ENCODE measurements at places on chromosomes 6 and 20.

DNA sequence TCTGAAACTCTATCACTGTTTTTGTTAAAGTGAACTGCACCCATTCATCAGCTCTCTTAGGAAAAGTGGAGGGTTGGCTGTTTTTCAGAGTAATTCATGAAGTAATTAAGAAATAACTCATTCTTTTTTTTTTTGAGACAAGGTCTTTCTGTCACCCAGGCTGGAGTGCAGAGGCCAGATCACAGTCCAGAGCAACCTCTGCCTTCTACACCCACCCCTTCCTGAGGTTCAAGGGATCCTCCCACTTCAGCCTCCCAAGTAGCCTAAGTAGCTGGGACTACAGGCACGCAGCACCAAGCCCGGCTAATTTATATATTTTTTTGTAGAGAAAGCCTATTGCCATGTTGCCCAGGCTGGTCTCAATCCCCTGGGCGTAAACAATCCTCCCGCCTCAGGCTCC is 2.6 kb downstream of the ZNFX1 start:
- DNase-seq: no peak

DNA sequence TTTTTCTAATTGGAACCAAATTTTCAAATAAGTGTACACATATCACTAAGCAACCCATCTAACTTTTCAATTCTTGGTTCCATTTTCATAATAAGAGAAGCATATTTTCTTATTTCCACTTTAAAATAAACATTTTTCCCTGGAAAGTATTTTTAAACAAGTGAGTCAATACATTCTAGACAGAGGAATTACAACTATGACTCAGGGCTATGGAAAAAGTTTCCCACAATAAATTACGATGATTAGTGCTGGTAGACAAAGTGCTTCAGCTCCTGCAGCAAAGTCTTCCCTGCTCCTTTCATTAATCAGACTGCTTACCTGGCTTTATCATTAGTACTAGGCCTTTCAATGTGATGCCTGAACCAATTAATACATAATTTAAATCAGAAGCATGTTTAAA is 322.5 kb downstream of the HACE1 start:
- peak; percentile 33 for DNase-seq

DNA sequence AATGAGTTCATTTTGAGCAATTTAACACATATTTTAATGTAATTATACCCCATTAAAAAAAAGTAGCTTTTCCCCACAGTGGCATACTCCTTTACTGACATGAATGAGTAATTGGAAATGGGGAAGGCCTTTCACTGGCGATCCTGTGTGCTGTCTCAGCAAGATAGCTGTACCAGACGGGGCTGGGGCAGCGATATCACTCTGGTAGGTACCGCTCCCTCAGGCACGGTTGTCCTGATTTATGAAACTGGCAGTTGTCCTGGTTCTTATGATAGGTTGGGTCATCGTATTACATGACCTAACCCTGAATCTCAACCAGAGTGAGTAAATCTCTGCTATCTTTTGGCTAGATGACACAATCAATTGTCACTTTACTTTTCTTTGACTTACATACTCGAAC is 355.0 kb upstream of the MAP3K7 start:
- DNase-seq: no peak

- DNase-seq: peak; percentile 7
Measured at GRCh38 chr6:34027445-34027936, 118.4 kb downstream of the GRM4 start.

- DNase-seq: peak; percentile 47
Measured at GRCh38 chr6:78538002-78538401, 329.3 kb upstream of the IRAK1BP1 start.

- peak; percentile 81 for DNase-seq
Measured at GRCh38 chr6:106199998-106200397, 113.9 kb downstream of the PRDM1 start.

GRCh38 chr6:20028143-20028542 is 184.1 kb downstream of the MBOAT1 start:
- no peak for DNase-seq

- DNase-seq: no peak
Measured at GRCh38 chr20:32485770-32486478, 99.2 kb downstream of the NOL4L start.

DNA sequence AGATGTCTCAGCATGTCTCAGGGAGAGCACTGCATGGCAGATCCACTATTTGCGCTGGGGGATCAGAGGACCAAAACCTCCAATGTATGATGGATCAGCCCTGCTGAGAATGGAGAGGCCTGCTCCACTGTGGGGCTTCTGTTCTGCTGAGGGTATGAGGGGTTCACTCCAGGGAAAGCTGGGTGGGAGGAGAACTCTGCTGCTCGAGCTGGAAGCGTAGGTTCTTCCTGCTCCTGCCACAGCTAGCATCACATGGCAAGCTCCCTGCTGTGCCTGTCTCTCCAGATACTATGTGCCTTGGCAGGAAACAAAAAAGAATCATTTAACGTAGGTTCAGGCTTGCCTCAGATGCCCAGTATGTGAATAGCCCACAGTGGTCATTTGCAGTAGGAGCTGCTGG is 105.8 kb downstream of the EPM2A start:
- DNase-seq: no peak

DNA sequence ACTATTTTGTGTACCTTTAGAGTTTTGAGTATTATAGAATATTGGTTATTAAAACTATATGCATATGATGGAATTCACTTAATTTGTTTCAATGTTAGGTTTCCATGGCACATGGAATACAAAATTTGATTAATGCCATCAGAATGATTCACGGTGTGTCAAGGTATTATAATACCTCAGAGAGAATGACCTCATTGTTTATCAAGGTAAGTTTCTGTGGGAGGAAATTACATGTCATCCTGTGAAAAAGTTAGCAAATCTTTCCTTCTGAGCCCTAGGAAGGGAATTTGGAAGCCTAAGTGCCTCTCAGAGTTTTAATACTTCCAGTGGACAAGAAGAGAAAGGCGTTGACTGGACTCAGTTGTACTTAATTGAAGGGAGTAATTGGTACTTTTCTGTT is 40.8 kb downstream of the DNAH8 start:
- no peak for DNase-seq

GRCh38 chr20:42150230-42150629 is 532.1 kb upstream of the CHD6 start:
- no peak for DNase-seq

- peak; percentile 81 for DNase-seq
Measured at GRCh38 chr20:50957798-50958614, at the start of gene DPM1. Gene DPM1, minus strand, starts transcription at chr20:50958532. Its CDS starts 9 bp downstream, at chr20:50958523.

GRCh38 chr20:12337601-12338000 is 419.9 kb downstream of the BTBD3 start:
- DNase-seq: no peak

GRCh38 chr20:34571753-34572152 is 13.2 kb downstream of the MAP1LC3A start:
- DNase-seq: no peak

DNA sequence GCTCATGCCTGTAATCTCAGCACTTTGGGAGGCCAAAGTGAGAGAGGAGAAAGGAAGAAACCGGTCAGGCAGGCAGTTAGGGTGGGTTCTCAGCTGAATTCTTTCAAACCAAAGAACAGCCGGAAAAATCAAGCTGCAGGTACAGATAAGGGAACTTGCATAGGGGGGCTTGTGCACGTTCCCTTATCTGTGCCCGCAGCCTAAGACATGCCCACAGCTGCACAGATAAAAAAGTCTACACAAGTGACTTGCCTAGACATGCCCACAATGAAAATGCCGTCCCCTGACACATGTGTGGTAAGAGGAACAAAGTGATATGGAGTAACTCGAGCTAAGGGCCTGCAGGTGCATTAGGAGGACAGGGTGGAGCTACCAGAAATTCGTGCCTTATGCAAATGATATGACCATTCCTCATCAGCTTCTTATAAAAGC is 175.8 kb upstream of the SALL4 start:
- DNase-seq: no peak

- peak; percentile 61 for DNase-seq
Measured at GRCh38 chr6:100465701-100466409, 1.1 kb upstream of the SIM1 start.

DNA sequence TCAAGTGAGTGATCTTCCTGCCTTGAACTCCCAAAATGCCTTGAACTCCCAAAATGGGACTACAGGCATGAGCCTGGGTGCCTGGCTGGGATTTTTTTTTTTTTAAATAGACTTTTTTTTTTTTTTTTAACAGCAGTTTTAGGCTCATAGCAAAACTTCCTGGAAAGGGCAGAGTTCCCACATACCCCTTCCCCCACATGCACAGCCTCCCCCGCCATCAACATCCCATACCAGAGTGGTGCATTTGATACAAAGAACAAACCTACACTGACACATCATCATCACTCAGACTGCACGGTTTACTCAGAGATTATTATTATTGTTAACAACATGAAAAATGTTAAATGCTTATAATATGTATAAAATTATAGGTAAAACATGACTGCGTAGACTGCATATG is 26.0 kb downstream of the UQCC1 start:
- no peak for DNase-seq
